ENCODE measurements at places on chromosomes 5 and 9. TPM values are rescaled to one million over a fixed set of nuclear protein-coding genes. Genes with fewer than 3 reads are reported as not detected.
A peak's percentile ranks its signal among the peaks of the same experiment; 100 is the strongest.

DNA sequence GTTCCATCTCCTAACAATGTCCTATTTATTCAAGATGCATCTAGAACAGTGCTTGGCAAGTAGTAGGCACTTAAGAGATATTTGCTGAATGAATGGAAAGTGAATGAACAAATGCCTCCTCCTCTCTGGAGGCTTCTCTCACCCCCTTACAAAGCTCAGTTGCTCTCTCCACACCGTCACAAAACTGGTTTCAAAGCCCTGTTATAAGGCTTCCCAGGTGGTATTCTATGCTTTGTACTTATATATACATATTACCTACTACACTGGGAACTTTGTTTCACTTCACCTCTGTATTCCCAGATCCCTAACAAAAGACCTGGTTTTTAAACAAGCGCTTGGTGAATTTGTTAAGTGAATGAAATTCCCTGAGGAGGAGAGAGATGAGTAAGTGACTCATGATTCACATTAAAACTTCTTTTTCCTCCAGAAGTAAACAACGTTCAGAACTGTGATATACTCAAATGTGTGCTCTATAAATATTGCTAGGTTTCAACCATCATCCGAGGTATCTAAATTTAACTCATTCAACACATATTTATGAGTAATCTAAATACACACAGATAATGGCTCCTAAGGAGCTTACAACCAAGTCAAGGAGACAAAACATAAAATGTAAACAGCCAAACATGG lies 36.0 kb downstream of the DENND1A start:
- DNase-seq: no peak

- no peak for DNase-seq
These were observed 56.7 kb upstream of the NAA35 start for GRCh38 chr9:85884256-85884655.

DNA sequence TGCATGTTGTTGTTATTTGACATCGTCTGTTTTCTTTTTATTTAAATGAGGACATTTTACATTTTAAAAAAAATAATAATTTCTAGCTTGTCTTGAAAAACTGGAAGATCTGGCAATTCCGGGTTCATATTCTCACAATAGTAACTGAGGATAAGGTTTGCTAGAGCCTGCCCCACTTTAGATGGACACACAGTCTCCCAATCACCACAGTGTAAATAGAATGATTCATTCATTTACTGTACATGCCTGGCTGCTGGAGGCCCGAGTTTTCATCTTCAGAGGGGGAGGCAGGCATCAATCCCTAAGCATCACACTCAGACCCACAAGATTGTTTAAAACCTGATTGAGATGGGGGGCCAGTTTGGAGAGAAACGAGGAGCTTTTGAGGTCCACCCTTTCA lies 2039.7 kb upstream of the WWC1 start:
- DNase-seq: no peak

- DNase-seq: no peak
These were observed 55.4 kb upstream of the GARNL3 start for GRCh38 chr9:127209220-127209619.

- DNase-seq: peak; percentile 50
These were observed 46.6 kb downstream of the CYFIP2 start for GRCh38 chr5:157312492-157312891.

GRCh38 chr5:35012796-35013195 lies 35.0 kb downstream of the AGXT2 start:
- no peak for DNase-seq

DNA sequence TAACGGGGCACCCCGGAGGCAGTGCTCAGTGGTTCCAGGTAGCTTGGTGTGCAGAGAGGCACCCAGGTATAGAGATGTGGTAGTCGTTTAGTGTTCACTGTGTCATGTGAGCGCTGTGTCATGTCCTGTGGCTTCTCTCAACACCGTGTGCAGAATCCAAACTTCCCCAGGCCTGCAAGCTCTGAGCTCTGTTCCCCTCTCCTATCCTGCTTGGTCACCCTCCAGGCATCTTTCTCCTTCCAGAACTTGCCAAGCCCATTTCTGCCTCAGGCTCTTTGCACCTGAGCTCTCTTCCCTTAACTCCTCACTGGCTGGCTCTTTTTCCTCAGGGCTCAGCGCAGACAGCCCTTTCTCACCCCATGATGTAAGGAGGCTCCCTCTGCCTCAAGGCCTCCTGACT lies 64.8 kb downstream of the CARTPT start:
- no peak for DNase-seq

- DNase-seq: no peak
These were observed 23.7 kb upstream of the LOX start for GRCh38 chr5:122101636-122102285.

DNA sequence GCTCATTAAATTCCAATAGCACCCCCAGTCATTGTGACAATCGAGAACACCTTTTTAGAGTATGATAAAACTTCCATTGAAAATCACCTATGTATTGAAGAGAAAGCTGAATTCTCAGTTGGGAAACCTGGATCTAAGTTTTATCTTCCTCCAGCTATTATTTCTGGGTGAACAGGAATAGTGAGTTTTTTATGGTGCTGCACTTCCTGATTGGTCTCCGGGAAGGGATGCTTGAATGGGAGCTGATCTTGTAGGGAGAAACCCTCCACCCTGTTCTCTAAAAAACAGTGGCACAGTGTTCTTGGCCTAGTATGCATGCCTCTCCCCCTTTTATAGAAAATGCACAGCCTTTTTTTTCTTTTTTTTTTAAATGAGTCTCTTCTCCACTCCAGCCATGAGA lies 112.2 kb downstream of the ACTBL2 start:
- no peak for DNase-seq

Gene S100Z
- 0.48 TPM for total RNA-seq

Gene CHSY3
- not detected for total RNA-seq

Gene CDH6
- not detected for total RNA-seq

Data from CD8-positive, alpha-beta memory T cell (primary cell).